Cortex of kidney (tissue), 1 donor: ENCODE measurements at places on chromosomes 11 and 22.

DNA sequence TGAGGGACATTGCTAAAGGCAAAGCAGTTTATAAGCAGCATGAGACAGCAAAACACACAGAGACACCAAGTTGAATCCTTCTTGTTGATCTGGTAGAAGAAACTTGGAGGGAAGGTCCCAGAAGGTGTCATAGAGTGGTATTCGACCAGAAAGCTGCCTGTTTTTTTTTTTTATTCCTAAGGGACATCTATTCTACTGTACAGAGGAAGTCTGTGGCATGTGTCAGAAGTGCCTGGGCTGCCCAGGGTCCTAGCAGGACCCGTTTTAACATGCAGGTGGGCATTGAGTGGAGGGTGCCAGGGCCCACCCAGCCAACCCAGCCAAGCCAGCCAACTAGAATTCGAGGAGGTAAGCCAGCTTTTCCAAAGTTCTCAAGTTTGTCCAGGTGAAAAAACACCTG, 68.0 kb upstream of the ATXN10 start:
- no peak for DNase-seq

DNA sequence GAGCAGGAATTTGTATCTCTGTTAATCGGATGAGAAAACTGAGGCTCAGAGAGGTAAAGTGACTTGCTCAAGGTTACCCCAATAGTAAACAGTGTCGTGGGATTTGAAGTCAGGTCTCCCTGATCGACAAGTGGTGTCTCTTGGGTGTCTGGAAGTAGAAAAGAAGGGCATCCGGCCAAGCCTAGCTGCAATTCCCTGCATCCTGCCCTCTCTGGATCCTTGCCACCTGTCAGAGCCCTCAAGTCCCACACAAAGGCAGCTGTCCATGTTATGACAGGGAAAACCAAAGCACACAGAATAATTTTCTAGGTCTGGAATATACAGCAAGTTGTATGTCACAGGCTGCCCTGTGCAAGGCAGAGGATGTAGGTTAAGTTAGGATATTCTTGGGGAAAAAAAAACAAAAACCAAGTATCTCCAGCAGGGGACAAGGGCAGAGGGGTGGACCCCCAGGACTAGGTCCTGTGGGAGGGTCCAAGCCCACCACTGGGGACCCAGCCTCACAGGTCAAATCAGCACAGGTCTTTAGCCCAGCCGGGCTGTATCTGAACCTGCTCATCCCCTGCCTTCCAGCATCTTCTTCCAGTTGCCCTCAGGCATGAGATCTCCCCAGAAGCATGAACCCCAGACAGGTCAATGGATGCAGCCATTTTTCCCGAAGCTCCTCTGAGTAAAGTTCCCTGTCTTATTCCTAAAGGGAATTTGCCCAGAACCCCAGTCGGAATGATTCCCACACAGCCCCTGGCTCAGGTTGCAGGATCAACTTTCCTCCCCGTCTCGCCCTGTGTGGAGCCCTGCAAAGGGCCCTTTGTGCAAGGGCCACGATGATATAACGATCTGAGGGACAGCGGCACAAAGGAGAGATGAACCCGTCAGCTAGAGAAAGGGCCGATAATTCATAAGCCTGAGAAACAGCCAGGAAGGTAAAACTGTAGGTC, 15.0 kb downstream of the USH1C start:
- no peak for DNase-seq

DNA sequence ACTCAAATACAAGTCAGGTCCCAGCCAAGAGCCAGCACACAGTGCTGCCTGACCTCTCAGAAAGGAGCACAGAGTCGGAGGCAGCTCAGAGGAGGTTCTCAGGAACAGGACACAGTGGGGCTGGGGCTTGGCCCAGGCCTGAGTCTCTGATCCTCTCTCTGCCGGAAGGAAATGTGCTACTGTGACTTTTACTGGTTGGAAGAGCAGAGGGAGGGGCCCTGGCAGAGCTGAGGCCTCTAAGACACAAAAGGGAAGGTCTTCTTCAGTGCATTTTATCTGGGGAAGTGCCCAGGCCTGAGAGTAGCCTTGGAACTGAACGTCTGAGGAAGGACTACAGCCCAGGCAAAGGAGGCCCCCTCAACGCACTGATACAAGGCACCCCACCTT, 16.2 kb upstream of the CASTOR1 start:
- no peak for DNase-seq

DNA sequence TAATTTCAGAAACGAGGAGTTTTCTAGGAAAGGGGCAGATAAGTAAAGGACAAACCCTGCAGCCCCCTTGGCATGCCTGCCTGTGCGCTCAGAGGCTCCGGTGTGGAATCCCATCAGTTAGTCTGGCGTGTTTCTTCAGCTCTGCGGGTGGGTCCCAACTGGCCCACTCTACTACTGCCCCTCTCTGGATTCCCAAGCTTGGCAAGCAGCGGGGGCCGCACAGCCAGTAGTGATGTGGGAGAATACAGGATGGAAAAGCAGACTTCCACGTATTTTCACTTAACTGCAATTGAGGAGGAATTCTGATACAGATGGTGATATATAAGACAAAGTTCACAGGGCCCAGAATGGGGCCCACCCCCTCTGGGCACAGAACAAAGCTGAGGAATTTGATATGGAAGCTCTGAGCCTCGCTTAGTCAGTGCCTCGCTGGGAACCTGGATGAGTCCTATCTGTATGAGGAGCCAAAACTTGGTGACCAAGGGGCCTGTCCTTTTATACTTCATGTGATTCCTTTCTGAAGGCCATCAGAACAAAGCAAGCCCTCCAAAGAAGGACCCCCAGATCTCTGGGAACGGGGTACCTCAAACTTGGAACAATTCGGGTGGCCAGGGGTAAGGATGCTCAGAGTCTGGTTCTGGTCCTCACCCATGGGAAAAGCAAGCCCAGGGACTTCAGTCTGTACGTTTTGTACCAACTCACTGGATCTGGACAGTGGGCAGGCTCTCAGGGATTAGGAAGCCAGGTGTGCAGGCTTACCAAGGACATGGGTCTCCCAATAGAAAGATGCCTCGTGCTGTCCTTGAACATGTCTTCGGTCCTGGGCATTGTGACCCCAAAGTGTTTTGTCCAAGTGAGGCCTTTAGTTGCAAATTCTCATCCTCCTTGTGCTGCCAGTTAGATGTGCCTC, 26.0 kb downstream of the RELT start:
- DNase-seq: no peak

DNA sequence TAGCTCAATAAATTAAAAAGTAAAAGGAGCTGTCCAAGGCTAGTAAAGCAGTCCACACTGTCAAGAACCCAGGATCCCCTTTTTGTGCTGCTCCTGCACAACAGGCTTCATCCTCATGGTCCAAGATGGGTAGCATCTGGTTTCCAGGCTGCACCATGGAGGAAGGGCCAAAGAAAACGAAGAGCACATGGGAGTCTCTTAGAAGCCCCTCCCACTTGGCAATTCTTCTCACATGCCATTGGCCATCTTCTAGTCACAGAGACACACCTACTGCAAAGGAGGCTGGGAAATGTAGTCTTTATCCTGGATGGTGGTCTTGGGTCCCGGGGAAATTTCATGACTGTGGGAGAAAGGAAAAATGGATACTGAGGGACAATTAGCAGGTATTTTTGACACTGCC, 37.8 kb downstream of the PRR5L start:
- no peak for DNase-seq

GRCh38 chr11:47352556-47352955, at the start of gene MYBPC3:
Gene MYBPC3, minus strand, starts transcription at chr11:47352702. Its CDS starts 55 bp downstream, at chr11:47352647.
- DNase-seq: no peak

- no peak for DNase-seq
These were observed 637 bp downstream of the DRD2 start for GRCh38 chr11:113474362-113475159.

GRCh38 chr11:88553204-88553603, 215.7 kb upstream of the CTSC start:
- no peak for DNase-seq

DNA sequence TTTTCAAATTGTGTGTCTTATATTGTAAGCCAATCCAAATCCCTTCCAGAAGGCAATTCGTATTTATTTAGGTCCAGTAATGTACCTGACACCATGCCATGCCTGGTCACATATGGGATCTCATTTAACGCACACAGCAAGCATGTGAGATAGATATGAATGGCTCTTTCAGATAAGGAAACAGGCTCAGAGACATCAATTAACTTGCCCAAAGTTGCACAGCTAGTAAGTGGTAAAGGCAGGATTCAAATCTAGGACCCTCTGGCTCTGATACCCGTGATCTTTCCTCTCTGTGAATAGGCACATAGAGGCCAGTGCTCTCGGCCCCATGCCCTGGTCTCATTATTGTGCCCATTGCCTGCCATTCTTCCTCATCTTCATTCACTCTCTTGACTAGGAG, 34.3 kb downstream of the KCNJ4 start:
- no peak for DNase-seq

DNA sequence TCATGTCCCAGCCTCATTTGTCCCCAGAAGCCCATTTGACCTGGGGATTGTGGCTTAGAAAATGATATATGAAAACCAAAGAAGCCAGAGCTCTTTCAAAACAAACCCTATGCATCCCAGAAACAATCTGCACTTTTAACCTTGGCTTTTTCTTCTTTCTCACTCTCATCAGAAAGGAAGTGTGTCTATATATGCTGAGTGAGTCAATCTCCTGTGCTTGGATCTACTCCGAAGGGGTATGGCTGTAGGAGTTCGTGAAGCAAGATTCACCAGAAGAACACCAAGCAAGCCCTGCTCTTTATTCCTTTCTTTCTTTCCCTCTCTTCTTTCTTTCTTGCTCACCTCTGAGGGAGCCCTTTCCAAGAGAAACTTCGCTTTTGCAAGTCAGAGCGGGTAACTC, 636 bp downstream of the PAMR1 start:
- no peak for DNase-seq
